ENCODE measurements at places on chromosomes 7 and 10.
A peak's percentile ranks its signal among the peaks of the same experiment; 100 is the strongest.

- no peak for DNase-seq
These were observed 31.8 kb downstream of the ZNF467 start for GRCh38 chr7:149741629-149742028.

DNA sequence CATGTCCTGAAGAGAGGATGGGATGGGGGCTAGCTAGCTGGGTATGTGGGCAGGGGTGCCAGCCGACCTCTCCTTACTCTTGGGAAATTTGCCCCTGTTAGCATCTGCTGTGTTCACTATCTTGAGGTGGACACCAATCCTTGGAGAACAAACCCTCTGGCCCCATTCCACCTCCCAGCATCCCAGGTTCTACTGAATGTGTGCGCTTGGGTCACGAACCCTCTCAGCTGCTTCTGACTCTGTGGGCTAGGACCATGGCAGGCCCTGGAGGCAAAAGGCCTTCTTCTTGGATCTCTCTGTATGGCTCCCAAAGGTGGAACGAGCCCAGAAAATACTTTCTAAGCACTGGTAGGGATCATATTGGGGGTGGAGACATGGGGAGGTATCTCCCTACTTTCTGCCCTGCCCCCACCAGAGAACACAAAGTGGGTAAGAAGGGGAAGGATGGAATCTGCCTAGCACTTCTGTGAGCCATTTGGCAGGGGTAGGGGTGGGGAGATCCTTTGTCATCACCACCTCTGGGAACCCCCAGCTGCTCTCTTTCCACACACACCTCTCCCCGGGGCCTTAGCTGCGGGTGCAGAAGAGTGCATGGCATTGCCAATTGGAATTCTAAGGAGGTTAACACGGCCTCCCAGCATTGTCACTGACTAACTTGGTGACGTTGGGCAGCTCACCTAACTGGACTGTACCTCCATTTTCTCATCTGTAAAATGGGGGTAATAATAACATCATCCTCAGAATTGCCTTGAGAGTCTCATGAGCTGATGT lies 7.7 kb downstream of the UNC5B start:
- DNase-seq, result no peak

DNA sequence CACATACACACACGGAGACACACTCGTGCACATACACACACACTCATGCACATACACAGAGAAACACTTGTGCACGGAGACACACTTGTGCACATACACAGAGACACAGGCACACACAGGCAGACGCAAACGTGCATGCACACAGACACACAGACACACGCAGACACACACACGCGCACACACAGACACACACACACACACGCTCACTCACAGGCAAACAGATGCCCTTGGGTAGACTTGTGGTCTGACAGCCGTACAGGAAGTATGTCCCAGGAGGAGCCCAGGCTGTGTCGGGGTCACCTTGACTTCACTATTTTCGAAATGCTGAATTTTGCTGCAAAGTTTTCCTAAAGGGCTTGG lies 538.0 kb downstream of the DNAJB6 start:
- no peak for DNase-seq

GRCh38 chr10:30155401-30155800 lies 96.0 kb upstream of the JCAD start:
- no peak for DNase-seq

DNA sequence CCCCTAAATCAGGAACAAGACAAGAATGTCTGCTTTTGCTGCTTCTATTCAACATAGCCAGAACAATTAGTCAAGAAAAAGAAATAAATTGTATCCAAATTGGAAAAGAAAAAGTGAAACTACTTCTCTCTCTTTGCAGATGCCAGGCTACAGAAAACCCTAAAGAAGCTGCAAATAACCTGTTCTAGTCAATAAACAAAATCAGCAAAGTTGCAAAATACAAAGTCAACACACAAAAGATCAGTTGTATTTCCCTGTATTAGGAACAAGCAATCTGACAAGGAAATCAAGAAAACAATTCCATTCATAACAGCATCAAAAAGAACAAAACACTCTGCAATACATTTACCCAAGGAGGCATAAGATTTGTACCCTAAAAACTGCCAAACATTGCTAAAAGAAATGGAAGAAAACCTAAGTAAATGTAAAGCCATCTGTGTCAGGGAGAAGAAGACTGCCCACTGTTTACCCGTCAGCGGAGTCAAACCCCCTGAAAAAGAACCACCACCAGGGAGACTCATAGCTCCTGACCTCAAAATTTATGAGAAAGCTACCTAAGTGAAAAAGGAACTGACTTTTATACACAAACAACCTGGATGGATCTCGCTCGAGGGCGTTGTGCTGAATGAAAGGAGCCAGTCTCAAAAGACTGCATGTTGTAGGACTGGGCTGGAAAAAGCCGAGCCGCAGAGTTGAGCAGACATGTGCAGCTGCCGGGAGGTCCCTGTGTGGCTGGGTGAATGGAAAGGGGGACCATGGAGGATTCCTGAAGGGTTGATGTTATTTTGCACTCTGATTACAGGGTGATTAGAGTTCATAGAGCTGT lies 263.1 kb downstream of the MAD1L1 start:
- DNase-seq, result no peak

DNA sequence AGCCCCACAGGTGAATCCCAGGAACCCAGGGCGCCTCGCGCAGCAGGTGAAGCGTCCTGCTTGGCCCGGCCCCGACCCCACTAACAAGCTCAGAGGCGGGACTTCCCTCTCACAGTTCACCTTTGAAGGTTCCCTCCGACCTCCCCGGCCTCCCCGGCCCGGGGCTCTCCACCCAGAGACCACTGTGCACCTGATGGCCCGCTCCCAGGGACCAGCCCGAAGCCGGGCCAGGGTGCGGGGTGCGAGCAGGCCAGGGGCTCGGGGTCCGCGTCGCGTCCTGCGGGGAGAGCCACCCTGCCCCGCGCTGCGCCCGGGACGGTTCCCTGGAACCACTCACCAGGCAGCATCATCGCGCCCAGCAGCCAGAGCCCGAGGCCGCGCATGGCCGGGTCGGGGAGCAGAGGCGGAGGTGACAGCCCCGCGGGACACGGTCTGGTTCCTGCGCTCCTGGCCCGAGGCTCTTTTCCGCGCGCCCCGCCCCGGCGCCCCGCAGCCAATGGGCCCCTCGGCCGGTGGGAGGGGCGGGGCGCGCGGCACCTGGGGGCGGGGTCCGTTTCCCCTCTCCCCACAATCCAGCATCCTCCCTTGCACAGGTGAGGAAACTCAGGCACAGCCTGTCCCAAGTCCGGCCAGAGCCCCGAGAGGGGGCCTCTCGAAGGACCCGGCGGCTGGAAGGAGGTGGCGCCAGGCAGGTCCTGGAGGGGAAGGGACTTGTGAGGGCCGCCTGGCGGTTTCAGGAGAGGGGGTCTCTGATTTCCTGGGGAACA lies at the start of gene ADAM8:
Gene ADAM8, minus strand, starts transcription at position 434 of the 767 bp plus-strand sequence. Its CDS starts 51 bp downstream, at position 383.
- DNase-seq, result peak; percentile 72

GRCh38 chr10:48209241-48209640 lies 65.3 kb downstream of the FRMPD2 start:
- no peak for DNase-seq

- DNase-seq, result no peak
These were observed 114.0 kb upstream of the PLXDC2 start for GRCh38 chr10:19702215-19702614.

- DNase-seq, result no peak
These were observed 24.2 kb upstream of the PRKAG2 start for GRCh38 chr7:151900986-151901621.

DNA sequence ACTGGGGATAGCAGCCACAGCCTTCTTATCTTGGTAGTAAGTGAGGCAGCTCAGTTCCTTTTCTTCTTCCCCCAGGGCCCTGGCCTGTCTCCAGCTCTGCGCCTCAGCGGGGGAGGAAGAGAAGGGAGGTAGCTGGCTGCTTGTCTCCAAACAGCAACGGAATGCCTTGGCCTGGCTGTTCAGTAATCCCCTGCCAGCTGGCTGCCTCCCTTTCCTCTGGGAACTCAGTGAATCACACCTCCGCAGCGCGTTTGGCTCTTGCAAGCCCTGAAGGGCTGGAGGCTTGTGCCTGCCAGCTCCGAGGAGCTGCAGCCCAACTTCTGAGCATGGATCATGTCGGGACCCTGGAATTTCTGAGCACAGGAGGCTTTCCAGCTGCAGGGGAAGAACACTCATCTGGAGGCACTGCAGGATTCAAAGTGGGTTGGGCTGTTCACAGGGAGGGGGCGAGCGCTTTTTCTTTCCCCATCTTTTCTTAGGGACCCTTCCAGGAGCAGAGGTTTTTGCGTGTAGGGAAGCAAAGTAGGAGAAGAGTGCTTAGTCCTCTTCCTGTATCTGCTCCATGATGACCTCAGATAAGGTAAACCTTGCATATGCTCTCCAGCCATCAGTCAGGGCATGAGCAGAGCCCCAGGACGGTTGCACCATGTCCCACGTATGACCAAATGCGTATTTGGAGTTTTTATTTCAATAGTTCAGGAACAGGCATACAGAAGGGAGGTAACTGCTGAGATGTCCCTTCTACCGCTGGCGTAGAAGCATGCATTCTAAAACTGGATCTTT lies 253.2 kb upstream of the INHBA start:
- no peak for DNase-seq

- DNase-seq, result no peak
These were observed 108.6 kb downstream of the ADARB2 start for GRCh38 chr10:1628757-1629156.

DNA sequence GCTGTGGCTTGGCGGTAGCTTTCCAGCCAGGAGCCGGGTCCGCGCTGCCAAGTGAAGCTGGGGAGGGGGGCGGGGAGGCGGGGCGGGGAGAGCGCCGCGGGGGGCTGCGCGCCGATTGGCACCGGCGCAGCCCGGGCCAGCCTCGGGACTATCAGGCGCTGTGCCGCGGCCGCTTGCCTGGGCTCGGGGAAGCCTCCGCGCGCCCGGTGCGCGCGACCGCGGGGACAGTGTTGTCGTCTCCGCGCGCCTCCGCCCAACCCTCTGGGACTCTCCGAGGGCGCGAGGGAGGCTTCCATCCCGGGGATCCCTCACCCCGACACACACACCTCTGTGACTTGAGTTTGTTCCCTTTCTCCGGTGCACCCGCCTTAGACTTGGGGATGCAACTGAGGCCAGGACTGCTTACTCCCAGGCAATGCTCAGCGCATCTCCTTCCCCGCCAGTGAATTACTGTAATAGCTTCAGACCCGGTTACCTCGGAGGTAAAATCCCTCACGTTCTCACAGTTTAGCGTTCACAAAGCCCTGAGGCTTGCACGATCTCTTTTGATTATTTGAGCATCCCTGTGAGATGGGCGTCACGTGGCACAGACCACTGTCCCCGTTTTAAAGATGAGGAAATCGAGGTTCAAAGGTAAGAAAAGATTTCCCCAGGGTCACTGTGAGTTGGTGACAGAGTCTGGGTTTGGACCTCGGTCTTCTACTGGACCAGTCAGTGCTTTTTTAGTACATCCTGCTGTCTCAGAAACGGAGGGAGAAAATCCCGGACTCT lies at the start of gene NKX1-2:
Gene NKX1-2, minus strand, starts transcription at position 24 of the 771 bp plus-strand sequence. CDS start 92 bp downstream, outside the sequence.
- no peak for DNase-seq

- no peak for DNase-seq
These were observed 18.0 kb downstream of the SLC25A13 start for GRCh38 chr7:96303686-96304443.

DNA sequence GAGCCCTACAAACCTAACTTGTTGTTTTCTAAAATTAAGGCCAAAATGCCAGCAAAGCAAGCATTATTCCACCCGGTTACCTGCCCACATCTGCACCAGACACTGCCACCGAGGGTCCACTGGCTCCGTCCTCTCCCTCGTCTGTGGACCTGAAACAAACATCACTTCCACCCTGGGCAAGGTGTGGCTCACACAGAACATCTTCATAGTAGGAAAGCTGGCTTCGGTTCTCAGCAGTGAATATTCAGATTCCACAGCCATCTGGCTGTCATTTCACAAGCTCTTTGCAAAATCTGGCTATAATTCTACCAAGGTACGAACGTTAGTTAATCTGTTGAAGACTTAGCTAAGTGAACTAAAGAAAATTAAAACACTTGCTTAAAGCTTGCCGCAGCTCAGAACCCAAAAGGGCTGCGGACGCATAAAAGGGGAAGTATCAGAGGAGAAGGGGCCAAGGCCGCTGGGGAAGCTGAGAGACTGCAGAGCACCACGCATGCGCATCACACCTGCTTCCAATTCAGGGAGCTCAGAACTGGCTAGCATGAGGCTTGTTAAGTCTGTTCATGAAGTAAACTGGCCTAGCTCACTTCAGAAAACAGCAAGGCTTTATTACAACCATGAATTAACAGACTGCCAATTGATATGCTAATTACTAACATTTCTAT lies 46.1 kb downstream of the PTPRN2 start:
- peak; percentile 19 for DNase-seq

DNA sequence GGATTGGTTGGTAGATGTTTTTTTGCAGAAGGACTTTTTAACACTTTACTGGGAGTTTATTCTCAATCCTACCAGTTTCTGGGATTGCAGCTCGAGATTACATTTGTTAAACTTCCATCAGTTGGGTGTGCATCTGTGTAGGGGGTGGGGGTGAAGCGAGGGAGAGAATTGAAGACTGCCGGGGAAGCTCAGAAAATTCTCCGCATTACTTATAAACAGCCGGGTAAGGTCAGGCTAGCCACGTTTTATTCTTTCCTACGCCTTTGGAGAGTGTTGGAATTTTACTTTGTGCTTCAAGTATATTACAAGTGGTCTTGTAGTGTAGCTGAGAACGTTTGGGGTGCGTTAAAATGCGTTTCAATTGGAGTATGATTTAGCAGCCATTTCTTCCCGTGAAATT lies 1.1 kb downstream of the PALS2 start:
- no peak for DNase-seq

- no peak for DNase-seq
These were observed 372.3 kb upstream of the LRRN3 start for GRCh38 chr7:110718503-110719205.

DNA sequence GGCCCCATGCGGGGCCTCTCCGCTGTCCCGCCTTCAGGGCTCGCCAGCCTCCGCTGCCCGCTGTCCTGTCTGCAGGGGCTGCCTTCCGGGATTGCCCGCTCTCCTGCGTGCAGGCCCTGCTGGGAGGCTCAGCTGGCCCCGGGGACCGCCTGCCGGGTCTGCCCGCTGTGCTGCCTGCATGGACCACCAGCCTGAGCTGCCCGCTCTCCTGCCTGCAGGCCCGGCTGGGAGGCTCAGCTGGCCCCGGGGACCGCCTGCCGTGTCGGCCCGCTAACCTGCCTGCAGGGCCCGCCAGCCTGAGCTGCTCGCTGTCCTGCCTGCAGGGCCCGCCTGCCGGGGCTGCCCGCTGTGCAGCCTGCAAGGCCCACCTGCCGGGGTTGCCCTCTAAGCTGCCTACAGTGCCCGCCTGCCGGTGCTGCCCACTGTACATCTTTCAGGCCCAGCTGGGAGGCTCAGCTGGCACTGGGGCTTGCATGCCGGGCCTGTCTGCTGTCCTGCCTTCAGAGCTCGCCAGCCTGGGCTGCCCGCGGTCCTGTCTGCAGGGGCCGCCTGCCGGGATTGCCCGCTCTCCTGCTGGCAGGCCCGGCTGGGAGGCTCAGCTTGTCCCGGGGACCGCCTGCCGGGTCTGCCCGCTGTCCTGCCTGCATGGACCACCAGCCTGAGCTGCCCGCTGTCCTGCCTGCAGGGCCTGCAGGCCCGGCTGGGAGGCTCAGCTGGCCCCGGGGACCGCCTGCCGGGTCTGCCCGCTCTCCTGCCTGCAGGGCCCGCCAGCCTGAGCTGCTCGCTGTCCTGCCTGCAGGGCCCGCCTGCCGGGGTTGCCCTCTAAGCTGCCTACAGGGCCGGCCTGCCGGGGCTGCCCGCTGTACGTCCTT lies 165.1 kb downstream of the GLRX3 start:
- peak; percentile 76 for DNase-seq
